ENCODE measurements at places on chromosomes 1 and 21.

DNA sequence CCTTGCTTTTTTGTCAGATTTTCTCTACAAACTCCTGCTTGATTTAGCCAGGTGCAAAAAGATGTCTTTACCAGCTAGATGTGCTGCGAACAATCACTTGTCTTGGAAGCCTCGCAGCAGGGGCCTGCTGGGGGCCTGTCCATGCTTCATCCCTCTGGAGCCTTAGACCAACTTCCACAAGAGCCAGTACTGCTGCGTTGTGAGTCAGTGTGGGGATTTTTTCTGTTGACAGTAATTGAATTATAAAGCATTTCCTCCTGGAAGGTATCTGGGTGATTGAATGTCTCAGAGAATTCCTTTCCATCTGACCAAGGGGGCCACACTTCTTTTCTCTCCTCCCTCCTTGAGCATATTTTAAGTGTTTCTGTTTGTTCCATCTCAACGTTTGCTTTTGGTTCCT lies 40.4 kb upstream of the LDLRAP1 start:
- DNase-seq: no peak

DNA sequence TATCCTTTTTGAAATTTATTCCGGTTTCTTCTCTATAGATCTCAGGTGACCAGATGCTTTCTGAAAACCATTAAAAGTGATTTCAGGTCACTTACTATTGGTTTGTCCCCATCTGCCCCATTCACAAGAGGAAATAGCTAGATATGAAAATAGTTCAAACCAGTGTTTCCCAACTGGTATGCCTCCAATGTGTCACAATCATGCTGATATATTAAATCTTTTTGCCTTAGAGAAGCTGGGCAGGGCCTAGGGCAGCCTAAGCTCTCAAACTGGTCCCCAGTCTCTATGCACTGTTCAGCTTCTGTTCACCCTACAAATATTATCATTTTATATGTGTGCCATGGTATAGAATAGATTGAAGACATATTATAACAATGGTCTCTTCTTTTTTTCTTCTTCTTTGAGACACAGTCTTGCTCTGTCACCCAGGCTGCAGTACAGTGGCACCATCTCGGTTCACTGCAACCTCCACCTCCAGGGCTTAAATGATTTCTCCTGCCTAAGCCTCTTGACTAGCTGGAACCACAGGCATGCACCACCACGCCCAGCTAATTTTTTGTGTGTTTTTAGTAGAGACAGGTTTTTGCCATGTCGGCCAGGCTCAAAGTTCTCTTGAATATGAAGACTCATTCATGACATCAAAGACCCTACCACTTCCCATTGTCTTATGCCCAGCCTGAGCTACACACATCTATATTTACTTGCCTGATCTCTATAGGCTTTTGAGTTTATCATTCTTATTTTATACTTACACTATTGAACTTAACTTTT lies 15.7 kb downstream of the PTPN22 start:
- no peak for DNase-seq

GRCh38 chr1:26570287-26570686 lies 40.7 kb downstream of the RPS6KA1 start:
- no peak for DNase-seq

DNA sequence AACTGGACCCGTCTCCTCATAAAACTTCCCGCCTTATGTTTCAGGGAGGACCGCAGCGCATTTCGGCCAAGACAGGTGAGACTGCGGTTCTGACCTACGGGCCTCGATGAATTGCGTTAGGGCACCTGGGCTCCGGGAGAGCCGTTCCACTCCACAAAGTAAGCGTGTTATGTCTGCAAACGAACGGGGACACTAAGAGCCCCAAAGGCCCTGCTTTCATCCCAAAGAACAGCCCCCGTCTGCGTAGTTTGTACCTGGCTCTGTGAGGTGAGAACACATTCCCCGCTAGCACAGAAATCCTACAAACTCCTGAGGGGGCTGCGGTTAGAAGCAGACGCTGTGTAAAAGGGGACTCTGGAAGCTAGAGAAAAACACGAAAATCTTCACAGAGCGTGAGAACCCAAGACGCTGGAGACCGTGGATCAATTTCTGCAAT lies 41.6 kb upstream of the PPIAL4F start:
- DNase-seq: no peak

DNA sequence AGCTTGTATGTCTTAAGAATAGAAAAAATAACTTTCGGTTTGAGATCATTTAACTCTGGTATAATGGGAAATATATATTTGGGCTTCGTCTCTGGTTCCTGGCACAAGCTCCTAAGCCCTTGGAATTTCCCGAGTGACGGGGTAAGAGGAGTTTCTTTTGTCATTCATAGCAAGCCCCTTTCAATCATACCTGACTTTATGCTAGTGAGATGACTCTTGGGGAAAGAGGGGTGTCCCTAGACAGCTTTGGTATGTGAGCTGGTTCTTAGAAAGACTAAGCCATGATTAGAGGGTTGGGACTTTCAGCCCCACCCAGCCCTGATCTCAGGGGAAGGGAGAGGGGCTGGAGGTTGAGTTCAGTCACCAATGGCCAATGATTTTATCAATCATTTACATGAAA lies 13.9 kb upstream of the MTARC1 start:
- no peak for DNase-seq

GRCh38 chr1:161069241-161069640 lies 450 bp downstream of the ARHGAP30 start:
- DNase-seq: no peak

DNA sequence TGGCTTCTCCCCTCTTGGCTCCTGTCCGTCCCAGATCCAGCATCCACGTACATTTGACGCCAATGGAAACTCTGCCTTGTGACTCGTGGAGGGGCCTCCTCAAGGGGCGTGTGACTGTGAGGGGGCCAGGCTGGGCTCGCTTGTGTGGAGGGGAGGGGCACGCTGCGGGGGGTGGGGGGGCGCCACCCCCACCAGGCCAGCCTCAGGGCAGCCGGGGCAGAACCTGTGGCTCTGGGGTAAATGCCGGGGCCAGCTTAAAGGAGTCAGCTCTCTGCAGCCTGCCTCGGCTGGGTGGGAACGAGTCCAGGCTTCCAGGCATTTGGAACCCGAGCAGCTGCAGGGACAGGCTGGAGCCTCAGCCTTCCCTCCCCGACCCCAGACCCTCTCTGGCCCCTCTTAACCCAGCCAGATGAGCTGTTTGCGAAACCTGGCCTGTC lies 94.1 kb downstream of the SIK1 start:
- DNase-seq: no peak

- no peak for DNase-seq
Measured at GRCh38 chr1:167297222-167298214, 76.8 kb downstream of the POU2F1 start.

DNA sequence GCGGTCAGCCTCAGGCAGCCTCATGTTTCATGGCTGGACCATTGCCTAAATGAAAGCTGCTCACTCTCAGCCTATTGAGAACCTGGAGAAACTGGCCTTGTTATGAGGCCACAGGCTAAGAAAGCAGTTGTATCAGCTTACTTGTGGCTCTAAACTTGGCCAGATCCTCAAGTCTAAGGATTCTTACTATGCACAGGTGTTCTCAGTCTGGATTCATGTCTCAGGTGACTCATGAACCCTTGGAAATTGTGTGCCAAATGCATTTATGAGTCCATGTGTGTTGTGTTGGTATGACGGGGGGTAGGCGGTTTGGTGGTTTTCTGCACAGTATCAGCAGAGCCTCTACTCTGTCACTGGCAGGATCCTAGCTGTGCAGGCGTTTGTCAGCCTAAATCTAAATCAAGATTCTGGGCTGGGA lies 90.4 kb downstream of the ROR1 start:
- DNase-seq: no peak

- DNase-seq: no peak
Measured at GRCh38 chr1:38789498-38790169, 69.9 kb downstream of the RRAGC start.

DNA sequence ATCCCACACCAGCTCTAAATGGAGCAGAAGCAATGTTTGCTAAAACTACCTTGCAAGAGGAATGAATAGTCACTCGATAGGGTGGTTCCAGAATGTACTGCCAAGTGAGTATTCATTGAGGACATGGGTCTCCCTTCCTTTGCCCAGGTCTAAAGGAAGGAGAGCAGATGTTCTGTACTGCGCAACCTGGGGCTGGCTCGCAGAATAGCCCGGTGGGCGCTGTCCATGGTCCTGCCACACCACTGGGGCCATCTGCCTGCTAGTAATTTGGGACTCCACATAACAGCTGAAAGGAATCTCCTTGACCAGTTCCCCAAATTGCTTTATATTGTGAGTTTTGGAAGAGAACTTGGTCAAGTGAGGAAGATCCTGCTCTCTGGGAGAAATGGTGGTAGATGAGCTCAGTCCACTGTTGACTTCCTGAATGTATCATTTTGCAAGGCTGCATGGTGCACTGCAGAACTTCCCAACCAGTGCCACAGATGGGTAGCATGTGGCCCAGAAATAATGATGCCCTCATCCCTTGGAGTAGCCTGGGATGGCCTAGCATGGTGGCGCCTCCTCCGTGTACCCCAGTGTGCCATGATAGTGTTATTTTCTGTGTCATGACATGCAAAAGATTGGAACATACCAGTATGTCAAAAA lies 5.7 kb downstream of the SLC6A17 start:
- no peak for DNase-seq

DNA sequence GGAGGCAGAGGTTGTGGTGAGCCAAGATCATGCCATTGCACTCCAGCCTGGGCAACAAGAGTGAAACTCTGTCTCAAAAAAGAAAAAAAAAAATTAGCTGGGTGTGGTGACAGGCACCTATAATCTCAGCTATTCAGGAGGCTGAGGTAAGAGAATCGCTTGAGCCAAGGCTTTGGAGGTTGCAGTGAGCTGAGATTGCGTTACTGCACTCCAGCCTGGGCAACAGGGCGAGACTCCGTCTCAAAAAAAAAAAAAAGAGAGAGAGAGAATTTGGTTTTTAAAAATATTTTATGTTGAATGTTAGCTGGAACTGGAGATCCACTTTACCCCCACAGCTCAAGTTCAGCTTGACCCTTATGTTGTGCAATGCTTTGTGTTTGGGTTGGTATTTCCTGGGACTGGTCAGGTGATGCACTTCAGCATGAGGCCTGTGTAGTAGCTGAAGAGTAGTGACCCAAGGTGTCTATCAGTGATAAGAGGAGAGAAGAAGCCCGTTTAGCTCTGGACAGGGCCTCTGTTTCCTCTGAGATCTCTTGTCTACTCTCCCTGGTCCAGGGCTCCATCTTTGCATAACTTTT lies 36.8 kb upstream of the MACF1 start:
- DNase-seq: no peak

- DNase-seq: no peak
Measured at GRCh38 chr1:31108861-31109260, 43.3 kb upstream of the PUM1 start.

DNA sequence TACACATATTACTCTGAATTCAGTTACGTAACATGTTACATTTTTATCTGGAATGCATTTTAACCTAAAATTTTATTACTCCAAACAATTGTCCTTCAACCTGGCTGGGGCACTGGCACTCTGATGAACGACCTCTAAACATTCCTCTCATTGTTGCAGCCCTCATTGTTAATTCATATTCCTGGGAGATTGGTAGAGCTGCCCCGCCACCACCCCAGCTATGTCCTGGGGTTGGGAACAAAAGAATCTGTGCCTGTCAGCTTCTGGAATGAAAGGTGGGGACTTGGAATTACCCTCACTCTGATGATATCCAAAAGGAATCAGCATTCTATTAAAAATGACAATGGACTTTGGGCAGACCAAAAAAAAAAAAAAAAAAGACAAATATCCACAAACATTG lies 38.0 kb upstream of the DESI2 start:
- no peak for DNase-seq

- DNase-seq: no peak
Measured at GRCh38 chr1:79568411-79568810, 561.9 kb upstream of the ADGRL4 start.
